ENCODE measurements at places on chromosomes 16 and 17. TPM values are rescaled to one million over a fixed set of nuclear protein-coding genes. Genes with fewer than 3 reads are reported as not detected.

The MFAP4 gene
- not detected for total RNA-seq

- no peak for DNase-seq
Observed at GRCh38 chr16:31213877-31214707, at the start of gene TRIM72. Gene TRIM72 (plus strand): TSS chr16:31214119. CDS start chr16:31214739, 620 bp downstream.

- DNase-seq, result no peak
Observed at GRCh38 chr17:258906-259305, 77.5 kb upstream of the DOC2B start.

GRCh38 chr17:20310481-20310880, 156.9 kb downstream of the LGALS9B start:
- no peak for DNase-seq

Data from natural killer cell (primary cell).